ENCODE measurements at places on chromosomes 5 and 9.

DNA sequence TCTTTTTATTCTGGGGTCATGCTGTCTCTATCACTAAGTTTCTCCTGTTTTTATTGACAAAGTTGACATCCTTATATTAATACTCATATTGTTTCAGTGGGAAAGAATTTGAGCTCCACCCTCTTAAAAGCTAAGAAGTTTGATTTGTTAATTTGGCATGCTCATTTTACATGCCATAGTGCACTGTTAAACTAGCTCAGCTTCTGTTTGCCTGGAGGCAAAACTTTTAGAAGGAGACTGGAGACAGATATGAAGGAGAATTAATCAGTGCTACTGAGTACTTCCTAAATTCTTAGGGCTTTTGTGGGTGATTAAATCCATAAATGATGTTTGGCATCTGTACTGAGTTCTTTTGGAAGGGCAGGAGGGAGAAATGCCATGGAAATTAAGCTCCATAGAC, 138.9 kb downstream of the NTRK2 start:
- no peak for DNase-seq

GRCh38 chr5:89395111-89395510, 512.1 kb upstream of the MEF2C start:
- no peak for DNase-seq

DNA sequence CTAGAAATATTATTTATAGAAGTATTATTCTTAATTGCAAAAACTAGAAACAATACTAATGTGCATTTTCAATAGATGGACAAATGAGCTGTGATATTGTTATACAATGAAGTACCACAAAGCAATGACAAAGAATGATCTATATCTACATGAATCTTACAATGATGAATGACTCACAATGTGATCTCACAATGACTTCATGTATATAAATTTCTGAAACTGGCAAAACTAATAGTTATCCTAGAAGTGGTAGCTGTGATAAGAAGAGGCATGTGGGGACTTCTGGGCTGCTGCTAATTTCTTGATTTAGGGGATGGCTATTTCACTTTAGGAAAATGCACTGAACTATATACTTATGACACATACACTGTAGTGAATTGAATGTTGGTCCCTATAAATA, 396.0 kb upstream of the ZNF608 start:
- DNase-seq = no peak

- DNase-seq = peak; percentile 22
Observed at GRCh38 chr5:40052808-40053207, 626.9 kb upstream of the PTGER4 start.

DNA sequence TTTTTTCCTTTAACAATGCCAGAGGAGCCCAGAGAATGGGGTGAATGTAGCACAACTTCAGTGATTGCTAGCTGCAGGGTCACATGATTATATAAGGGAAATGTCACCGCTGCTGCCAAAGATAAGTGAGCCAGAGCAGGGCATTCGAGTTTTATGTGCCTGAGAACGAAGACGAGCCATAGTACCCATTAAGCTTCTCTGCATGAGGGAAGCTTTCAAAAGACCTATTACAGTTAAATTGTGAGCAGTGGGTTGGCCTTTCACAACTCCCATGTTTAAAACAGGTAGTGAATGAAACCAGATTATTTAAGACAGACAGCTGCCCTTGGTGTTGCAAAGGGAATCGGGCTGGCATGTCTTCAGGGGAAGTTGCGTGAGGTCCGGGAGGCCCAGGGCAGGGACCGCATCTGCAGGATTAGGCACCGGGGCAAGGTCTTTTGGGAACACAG, 82.4 kb upstream of the TNFAIP8 start:
- DNase-seq = no peak

DNA sequence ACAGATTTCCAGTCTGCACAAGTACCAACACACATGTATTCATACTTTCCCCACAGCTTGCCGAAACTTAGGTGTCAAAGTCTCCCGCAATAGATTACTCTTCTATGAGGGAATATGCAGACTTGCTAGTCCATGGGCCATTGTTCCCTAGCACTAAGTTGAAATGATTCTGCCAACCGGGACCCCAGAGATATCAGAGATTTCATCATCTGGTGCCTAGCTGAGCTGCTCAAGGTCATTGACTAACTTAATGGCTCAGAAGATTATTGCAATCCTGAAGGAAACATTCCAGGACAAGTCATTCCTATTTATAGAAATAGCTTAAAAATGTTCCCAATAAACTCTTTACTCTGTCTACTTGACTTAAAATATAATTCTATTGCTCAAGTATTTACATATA, 202.6 kb downstream of the PIK3R1 start:
- no peak for DNase-seq

GRCh38 chr5:83151821-83152220, 74.5 kb downstream of the XRCC4 start:
- DNase-seq = no peak

DNA sequence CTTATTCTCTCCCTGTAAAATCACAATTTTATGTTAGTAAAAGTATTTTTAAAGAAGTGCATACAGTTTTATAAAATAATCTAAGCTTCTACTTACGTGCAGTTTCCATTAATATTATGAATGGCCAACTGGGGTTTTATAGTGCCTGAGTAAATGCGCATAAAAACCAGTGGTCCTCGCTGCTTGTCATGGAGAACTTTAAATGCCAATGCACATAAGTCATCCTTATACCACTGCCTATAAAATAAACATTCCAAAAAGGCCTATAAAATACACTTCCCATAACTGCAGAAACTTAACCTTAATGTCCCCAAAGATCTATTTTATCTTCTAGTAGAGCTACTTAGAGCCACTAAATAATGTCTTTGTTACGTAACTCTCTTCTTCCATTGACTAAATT, 28.5 kb downstream of the GFM2 start:
- DNase-seq = no peak

DNA sequence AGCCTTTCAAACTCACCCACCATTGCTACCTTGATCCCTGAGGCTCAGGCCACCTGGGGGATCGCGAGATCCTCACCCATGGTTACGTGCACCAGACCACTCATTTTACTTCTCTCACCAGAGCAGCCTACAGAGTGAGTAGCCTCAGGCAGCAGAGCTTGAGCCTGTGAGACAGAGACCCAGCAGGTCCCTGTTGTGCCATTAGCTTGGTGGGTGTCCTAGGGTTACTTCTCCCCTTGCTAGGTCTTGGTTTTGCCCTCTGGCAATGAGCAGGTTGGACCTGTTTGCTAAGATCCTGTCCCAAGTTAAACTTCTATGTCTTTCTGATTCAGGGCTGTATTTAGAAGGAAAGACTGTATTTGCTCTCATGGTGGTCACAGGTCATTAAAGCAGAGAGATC, 21.8 kb downstream of the WHRN start:
- no peak for DNase-seq
